ENCODE measurements at places on chromosomes 2 and 18. TPM values are rescaled to one million over a fixed set of nuclear protein-coding genes. Genes with fewer than 3 reads are reported as not detected.

Gene DSG2
- total RNA-seq = not detected

- no peak overlapping the region for H3K27ac ChIP-seq
- H3K4me3 ChIP-seq = peak overlapping the region; percentile 31
- no peaks in the 10 kb centered on the region for H3K36me3 ChIP-seq
- no peaks in the 10 kb centered on the region for H3K27me3 ChIP-seq
- H3K4me1 ChIP-seq = peaks cover 18% of the 10 kb centered on the region
Measured at GRCh38 chr2:97997784-97998392, 2.1 kb upstream of the TMEM131 start.

DNA sequence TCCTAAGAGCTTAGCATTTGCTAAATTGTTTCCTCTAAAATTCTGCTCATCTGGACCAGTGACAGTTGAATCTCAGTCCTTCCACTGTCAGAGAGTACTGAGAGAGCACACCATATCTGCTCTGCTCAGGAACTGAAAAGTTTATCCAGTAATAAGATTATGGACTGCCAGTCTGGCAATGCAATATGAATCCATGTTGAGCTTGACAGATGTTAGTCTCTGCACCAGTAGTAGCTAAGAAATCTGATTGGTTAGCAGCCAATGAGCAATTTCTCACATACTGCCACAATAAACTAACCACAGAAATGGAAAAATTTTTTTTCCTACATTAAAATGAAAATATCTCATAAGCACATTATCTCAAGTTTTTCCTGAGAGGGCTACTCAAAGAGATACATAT, 2.3 kb downstream of the PRKD3 start:
- no peak for DNase-seq
- peak overlapping the region; percentile 91 for H3K27ac ChIP-seq
- peaks cover 12% of the 10 kb centered on the region for H3K27me3 ChIP-seq
- peaks cover 2% of the 10 kb centered on the region for H3K36me3 ChIP-seq
- H3K4me1 ChIP-seq = peaks cover 33% of the 10 kb centered on the region

GRCh38 chr2:155748131-155748530, 584.4 kb downstream of the NR4A2 start:
- no peaks in the 10 kb centered on the region for H3K27me3 ChIP-seq
- no peaks in the 10 kb centered on the region for H3K4me1 ChIP-seq
- no peak for DNase-seq
- no peak overlapping the region for H3K27ac ChIP-seq

Gene CYS1
- total RNA-seq = not detected

DNA sequence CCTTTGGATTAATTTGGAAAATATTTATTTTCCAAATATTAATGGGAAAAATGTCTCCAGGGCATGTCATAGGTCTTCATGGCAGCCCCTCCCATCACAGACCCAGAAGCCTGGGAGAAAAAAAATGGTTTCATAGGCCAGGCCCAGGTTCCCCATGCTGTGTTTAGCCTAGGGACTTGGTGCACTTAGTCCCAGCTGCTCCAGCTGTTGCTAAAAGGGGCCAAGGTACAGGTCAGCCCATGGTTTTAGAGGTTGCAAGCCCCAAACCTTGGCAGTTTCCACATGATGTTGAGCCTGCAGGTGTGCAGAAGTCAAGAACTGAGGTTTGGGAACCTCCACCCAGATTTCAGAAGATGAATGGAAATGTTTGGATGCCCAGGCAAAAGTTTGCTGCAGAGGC, 309.6 kb downstream of the SOCS6 start:
- H3K4me1 ChIP-seq = peaks cover 5% of the 10 kb centered on the region
- H3K36me3 ChIP-seq = no peaks in the 10 kb centered on the region
- no peak overlapping the region for H3K4me3 ChIP-seq
- no peaks in the 10 kb centered on the region for H3K27me3 ChIP-seq
- peak overlapping the region; percentile 87 for H3K27ac ChIP-seq
- DNase-seq = no peak

- H3K27ac ChIP-seq = no peak overlapping the region
- DNase-seq = no peak
- H3K27me3 ChIP-seq = peaks cover 34% of the 10 kb centered on the region
- no peaks in the 10 kb centered on the region for H3K36me3 ChIP-seq
Measured at GRCh38 chr18:45260125-45260524, 355.2 kb upstream of the SLC14A2 start.

DNA sequence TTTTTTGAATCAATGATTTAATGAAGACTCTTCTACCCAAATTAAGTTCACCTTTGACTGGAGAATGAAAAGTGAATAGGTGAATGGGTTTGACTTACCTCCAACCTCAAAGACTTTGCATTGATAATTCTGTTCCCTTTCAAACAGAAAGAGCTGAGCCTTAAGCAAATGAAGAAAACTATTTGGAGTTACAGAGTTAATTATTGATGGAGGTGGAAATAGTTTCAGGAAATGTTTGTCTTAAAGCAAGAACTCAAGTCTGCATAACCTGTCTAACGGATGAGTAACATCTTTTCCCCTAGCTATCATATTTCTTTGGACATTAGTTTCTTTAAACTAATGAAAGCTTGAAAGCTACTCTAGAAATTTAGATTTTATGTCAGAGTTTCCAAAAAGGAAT, 166.5 kb downstream of the CERS6 start:
- peaks cover 11% of the 10 kb centered on the region for H3K4me1 ChIP-seq
- DNase-seq = no peak
- no peaks in the 10 kb centered on the region for H3K36me3 ChIP-seq

DNA sequence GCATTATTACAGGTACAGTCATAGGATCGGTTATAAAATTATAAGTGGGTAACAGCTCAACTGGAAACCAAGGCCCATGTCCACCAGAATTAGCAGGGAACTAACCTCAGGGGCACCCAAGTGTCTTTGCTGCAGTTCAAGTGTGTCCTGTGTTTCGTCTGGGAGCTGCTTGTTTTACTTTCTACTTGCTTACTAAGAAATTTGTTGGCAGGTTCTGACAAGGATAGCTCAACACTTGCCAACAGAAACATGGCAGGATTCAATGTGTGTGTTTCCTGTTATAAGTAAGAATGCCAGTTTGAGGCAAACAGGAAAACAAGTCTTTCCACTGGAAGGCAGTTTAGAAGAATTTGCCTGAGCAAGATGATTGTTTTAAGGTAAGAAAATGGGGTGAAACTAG, 104.5 kb downstream of the EPHA4 start:
- peaks cover 29% of the 10 kb centered on the region for H3K4me1 ChIP-seq
- H3K27ac ChIP-seq = peak overlapping the region; percentile 79
- DNase-seq = no peak
- H3K27me3 ChIP-seq = no peaks in the 10 kb centered on the region
- no peak overlapping the region for H3K4me3 ChIP-seq

- H3K36me3 ChIP-seq = no peaks in the 10 kb centered on the region
- no peaks in the 10 kb centered on the region for H3K4me1 ChIP-seq
- no peak overlapping the region for H3K4me3 ChIP-seq
- no peak for DNase-seq
Measured at GRCh38 chr2:48719480-48720177, 35.9 kb downstream of the LHCGR start.

- no peaks in the 10 kb centered on the region for H3K36me3 ChIP-seq
- peaks cover 12% of the 10 kb centered on the region for H3K4me1 ChIP-seq
- H3K27me3 ChIP-seq = peaks cover under 1% of the 10 kb centered on the region
- H3K27ac ChIP-seq = peak overlapping the region; percentile 11
Measured at GRCh38 chr2:215811409-215812345, 201.7 kb downstream of the MREG start.

Gene FAP
- total RNA-seq = not detected

DNA sequence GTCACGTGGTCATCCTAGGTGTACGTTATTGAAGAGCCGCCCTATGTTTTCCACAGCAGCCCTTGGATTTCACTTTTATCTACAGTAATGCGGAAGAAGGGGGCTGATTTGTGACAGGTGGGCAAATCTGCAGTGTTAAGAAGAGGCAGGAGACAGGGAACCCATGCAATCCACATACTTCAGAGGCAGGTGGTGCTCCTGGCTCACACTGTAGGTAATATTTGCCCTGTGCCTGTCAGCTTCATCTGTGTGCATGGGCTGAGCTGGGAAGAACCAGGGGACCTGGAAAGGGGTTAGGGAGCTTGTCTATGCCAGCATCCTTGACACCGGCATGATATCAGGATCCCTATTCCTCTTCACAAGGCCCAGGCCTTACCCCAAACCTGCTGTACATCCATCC, 183.9 kb downstream of the SH3RF3 start:
- no peaks in the 10 kb centered on the region for H3K36me3 ChIP-seq
- no peak overlapping the region for H3K4me3 ChIP-seq
- DNase-seq = no peak
- peaks cover 31% of the 10 kb centered on the region for H3K27me3 ChIP-seq
- H3K4me1 ChIP-seq = no peaks in the 10 kb centered on the region

DNA sequence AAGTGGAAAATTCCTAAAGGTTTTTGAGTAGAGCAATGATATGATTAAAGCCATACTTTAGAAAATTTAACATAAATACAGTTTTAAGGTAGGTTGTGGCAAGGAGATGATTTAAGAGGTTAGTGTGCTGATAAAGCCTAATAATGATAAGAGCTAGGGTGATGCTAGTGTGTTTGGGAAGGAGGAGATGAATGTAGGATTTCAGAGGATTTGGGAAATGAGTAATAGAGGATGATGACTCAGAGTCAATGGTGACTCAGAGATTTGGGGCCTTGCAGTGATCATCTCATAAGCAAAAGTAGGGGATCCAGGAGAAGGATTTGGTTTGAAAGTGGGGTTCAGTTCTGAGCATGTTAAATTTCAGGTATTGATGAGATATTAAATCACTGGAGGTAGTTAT, 23.3 kb downstream of the STAMBP start:
- H3K4me3 ChIP-seq = no peak overlapping the region
- no peak for DNase-seq
- H3K27me3 ChIP-seq = no peaks in the 10 kb centered on the region
- no peaks in the 10 kb centered on the region for H3K4me1 ChIP-seq
- H3K36me3 ChIP-seq = peaks cover 17% of the 10 kb centered on the region

Gene CXCR1
- not detected for total RNA-seq

DNA sequence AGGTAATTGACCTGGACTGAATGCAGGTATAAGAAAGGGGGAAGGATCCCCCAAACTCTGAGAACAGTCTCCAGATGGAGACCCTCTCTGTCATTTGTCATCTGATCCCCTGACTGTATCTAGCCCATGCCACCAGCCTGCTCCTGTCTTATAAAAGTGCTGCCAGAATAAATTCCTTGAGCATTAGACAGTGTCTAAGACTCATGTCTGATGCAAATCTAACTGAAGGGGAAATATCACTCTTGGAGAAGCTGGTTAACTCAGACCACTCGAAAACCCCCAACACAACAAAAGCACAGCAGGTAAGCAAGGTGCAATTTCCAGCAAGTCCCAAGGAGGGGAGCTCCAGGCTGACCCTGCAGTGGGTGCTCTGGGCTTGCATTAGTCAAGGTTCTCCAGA, 40.9 kb upstream of the KDM3A start:
- peaks cover 5% of the 10 kb centered on the region for H3K36me3 ChIP-seq
- no peak overlapping the region for H3K4me3 ChIP-seq
- no peak overlapping the region for H3K27ac ChIP-seq
- peaks cover 26% of the 10 kb centered on the region for H3K27me3 ChIP-seq
- no peaks in the 10 kb centered on the region for H3K4me1 ChIP-seq

DNA sequence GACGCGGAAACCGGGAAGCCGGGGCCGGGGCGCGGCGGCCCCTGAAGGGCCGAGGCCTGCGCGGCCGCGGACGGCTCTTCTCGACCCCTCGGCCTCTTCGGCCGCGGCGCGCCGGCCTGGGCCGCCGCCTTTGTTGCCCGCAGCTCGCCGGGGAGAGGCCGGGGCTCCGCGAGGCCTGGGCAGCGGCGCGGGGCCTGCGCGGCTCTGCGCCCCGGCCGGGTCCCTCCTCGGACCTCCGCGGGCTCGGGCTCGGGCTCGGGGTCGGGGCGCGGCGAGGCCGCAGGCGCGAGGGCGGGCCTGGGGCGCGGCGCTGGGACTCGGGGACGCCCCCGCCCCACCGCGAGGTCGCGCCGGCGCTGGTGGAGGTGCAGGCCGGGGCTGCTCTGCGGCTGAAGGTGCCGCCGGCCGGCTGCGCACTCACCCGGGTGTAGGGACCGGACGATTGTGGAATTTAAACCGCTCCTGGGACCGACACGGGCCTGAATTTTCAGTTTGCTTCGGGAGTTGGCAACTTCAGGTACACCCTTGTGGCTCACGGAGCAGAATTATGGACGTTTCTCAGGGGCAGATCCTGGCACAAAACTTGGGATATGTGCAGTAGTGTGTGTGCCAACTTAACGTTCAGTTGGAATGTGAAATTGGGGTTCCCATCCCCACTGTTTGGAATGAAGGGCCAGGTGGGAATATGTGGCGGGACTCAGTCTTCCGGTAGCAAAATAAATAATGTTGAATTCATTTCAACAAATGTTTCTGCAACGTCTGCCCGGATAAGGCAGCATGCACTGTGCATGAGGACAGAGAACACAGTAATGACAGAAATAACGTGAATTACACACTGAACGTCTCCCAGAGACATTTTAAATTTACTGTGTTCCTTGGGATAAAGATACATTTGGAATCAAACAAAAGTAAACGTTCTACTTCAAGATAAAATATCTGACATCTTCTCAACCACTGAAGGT, 787 bp downstream of the SOCS6 start:
- no peaks in the 10 kb centered on the region for H3K4me1 ChIP-seq
- H3K36me3 ChIP-seq = no peaks in the 10 kb centered on the region
- no peak overlapping the region for H3K27ac ChIP-seq
- DNase-seq = no peak
- H3K27me3 ChIP-seq = peaks cover 54% of the 10 kb centered on the region
- H3K4me3 ChIP-seq = peak overlapping the region; percentile 87

Gene FAM210A
- 7.1 TPM for total RNA-seq

DNA sequence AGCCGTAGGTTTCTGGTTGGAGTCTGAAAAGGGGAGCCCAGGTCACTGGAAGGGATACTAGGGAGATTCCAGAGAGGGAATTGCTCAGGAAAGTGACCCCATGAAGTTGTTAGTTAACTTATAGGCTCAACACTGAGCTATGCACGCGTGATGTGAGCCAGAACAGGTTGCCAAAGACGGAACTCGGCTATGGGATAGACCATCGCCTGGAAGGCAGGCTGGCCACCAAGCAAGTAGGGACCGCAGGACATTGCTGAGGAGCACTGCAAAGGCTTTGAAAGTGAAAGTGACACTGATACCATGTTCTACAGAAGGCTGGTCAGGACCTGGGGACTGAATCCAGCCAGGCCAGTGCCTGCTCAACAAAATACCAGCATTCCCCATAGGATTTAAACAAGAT, 7.3 kb downstream of the FARP2 start:
- H3K36me3 ChIP-seq = no peaks in the 10 kb centered on the region
- peak overlapping the region; percentile 16 for H3K27ac ChIP-seq
- H3K27me3 ChIP-seq = no peaks in the 10 kb centered on the region

GRCh38 chr2:152846697-152847470, 128.5 kb downstream of the ARL6IP6 start:
- H3K27me3 ChIP-seq = peaks cover 6% of the 10 kb centered on the region
- H3K27ac ChIP-seq = no peak overlapping the region
- H3K4me1 ChIP-seq = no peaks in the 10 kb centered on the region

Gene OSR1
- total RNA-seq = not detected

GRCh38 chr2:236160366-236161081, 7.7 kb downstream of the GBX2 start:
- H3K4me1 ChIP-seq = no peaks in the 10 kb centered on the region
- DNase-seq = no peak
- H3K4me3 ChIP-seq = no peak overlapping the region
- no peak overlapping the region for H3K27ac ChIP-seq
- peaks cover 67% of the 10 kb centered on the region for H3K27me3 ChIP-seq
